NCI-H2029 (cell line): ENCODE measurements at places on chromosomes 5 and 9.

- DNase-seq, result no peak
Observed at GRCh38 chr5:4941957-4942830, 197.9 kb upstream of the ADAMTS16 start.

- peak; percentile 23 for DNase-seq
Observed at GRCh38 chr5:69493396-69494133, 975 bp downstream of the OCLN start.

DNA sequence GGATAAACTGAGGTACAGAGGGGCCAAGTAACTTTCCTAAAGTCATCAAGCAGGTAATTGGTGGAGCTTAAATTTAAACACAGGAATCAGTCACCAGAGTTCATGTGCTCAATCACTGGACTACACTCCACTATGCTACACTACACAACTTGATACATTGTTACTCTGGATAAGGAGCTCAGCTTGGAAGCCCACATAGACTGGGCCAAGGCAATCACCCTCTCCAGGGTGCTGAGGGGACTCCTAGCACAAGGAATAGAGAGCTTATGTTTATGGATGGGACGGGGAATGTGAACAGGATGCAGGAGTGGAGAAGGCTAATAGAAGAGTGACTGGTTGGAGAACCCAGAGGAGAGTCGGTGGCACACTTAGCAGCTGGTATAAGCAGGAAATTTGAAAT, 113.5 kb upstream of the NFIB start:
- no peak for DNase-seq

- no peak for DNase-seq
Observed at GRCh38 chr9:125515983-125516940, 190.7 kb downstream of the MAPKAP1 start.

GRCh38 chr5:372996-373709, 51.6 kb downstream of the AHRR start:
- no peak for DNase-seq

GRCh38 chr5:92641031-92641962, 939.7 kb downstream of the NR2F1-AS1 start:
- DNase-seq, result peak; percentile 30

- DNase-seq, result no peak
Observed at GRCh38 chr9:132610661-132611060, 28.3 kb downstream of the BARHL1 start.
